ENCODE measurements at places on chromosomes 6 and 20. TPM values are rescaled to one million over a fixed set of nuclear protein-coding genes. Genes with fewer than 3 reads are reported as not detected.

GRCh38 chr6:4965562-4966389 lies 38.1 kb downstream of the RPP40 start:
- H3K36me3 ChIP-seq: peaks cover 4% of the 10 kb centered on the region
- no peak overlapping the region for H3K27ac ChIP-seq
- DNase-seq: no peak
- no peaks in the 10 kb centered on the region for H3K27me3 ChIP-seq

The TREML1 gene
- total RNA-seq: not detected

GRCh38 chr6:132391391-132392269 lies 9.6 kb downstream of the MOXD1 start:
- no peak for DNase-seq
- peak overlapping the region; percentile 68 for H3K4me3 ChIP-seq
- H3K27ac ChIP-seq: peak overlapping the region; percentile 71
- peaks cover 8% of the 10 kb centered on the region for H3K4me1 ChIP-seq

DNA sequence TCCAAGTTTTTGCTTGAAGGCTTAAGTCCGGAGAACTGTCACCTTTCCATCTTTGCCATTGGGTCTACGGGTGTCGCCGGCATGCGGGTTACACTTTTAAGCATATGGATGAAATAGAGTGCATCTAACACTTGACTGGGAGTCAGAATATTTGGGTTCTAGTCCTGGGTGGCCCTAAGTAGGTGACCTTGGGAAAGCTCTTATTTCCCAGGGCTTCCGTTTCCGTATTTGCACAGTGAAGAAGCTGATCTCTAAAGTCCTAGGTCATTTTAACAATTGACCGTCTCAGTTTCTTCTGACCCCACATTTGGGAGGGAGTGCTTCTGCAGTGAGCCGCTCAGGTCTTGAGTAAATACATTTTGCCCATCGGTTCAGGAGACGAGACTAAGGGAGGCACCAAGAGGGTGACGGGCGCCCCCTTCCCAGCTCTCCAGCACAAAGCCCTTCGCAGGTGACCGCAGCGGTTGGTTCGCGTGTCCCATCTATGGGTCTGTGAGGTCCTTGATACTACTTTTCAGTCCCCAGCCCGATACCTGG lies 651 bp upstream of the BLTP3A start:
- H3K4me1 ChIP-seq: peaks cover 8% of the 10 kb centered on the region
- peak overlapping the region; percentile 97 for H3K4me3 ChIP-seq
- peak; percentile 60 for DNase-seq
- peak overlapping the region; percentile 98 for H3K27ac ChIP-seq
- H3K27me3 ChIP-seq: peaks cover 11% of the 10 kb centered on the region

DNA sequence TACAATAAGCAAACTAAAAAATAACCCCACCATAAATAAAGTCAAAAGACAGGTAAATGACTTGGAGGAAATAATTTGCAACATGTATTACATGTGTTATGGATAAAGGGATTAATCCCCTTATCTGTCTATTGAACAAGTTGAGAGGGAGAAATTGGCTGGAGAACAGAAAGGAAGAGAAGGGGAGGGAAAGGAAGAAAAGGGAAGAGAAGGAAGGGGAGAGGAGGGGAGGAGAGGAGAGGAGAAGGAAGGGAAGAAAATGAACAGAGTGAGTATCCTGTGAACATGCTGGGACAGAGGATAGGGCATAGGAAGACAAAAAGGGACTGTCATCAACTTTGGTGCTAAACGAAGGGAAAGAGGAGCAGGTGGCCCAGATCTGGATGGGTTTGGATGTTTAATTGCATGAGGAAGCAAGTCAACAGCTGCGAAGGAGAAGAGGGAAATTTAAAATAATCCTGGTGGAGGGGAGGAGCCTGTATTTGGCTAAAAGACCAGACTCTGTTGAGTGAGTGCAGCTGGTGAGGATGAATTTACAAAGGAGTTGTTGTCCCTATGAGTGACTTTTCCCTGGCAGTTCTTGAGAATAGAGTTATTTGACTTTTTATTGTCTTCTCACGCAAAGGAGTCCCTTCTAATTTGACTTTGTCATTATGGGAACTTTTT lies 14.2 kb upstream of the SHLD1 start:
- H3K27ac ChIP-seq: no peak overlapping the region
- DNase-seq: no peak
- no peak overlapping the region for H3K4me3 ChIP-seq
- no peaks in the 10 kb centered on the region for H3K36me3 ChIP-seq

- H3K27me3 ChIP-seq: peaks cover 2% of the 10 kb centered on the region
- H3K4me1 ChIP-seq: no peaks in the 10 kb centered on the region
- H3K27ac ChIP-seq: no peak overlapping the region
- no peak for DNase-seq
Observed at GRCh38 chr20:5652626-5653553, 97.3 kb upstream of the SHLD1 start.

- H3K4me3 ChIP-seq: no peak overlapping the region
- no peaks in the 10 kb centered on the region for H3K36me3 ChIP-seq
- no peaks in the 10 kb centered on the region for H3K4me1 ChIP-seq
- no peak for DNase-seq
Observed at GRCh38 chr20:48886194-48886593, 35.3 kb upstream of the ARFGEF2 start.

GRCh38 chr6:66435321-66435720 lies 728.3 kb upstream of the EYS start:
- no peaks in the 10 kb centered on the region for H3K4me1 ChIP-seq
- H3K27me3 ChIP-seq: no peaks in the 10 kb centered on the region
- no peak overlapping the region for H3K4me3 ChIP-seq
- no peak for DNase-seq
- H3K36me3 ChIP-seq: no peaks in the 10 kb centered on the region

DNA sequence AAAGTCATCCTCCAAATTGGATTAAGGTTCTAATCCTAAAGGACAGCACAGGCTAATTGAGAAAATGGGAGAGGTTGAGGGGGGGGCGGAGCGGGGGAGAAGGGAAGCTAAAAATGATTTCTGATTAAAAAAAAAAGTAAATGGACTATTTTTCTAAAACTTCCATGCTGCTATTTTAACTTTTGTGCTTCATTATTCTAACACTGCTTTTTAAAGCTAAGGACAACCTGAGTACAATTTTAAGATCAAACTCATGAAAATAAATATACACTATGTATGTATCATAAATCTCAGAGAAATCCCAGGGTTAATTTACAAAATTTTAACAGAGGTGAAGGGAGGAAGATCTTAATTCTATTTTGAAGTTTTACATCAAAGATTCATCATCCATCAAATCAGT lies 4.4 kb downstream of the MAN1A1 start:
- no peak overlapping the region for H3K27ac ChIP-seq
- H3K4me1 ChIP-seq: peaks cover 20% of the 10 kb centered on the region
- H3K36me3 ChIP-seq: no peaks in the 10 kb centered on the region
- peak overlapping the region; percentile 49 for H3K4me3 ChIP-seq
- DNase-seq: no peak

DNA sequence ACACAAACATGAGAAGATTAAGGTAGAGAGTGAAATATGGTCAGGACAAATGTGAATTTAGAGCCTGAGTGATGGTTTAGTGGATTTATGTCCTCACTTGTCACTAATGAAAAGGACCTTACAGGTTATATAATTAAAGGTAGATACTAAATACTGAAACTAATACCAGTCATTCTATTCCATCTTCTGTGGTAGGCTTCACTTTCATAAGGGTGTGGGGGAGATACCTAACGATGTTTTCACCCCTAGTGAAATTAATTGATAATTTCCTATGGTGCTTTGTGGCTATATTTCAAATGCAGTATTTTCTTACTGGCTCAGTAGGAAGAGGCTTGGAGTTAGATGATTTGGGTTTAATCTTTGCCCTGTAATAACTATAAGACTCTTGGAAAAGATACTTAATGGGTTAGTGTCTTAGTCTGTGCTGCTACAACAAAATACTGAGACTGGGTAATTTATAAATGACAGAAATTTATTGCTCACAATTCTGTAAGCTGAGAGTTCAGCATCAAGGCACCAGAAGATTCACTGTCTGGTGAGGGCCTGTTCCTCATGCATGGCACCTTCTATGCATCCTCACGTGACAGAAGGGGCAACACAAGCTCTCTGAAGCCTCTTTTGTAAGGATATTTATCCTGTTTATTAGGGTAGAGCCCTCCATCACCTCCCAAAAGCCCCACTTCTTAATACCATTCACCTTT lies 21.3 kb downstream of the RNF217 start:
- DNase-seq: no peak
- peaks cover 6% of the 10 kb centered on the region for H3K4me1 ChIP-seq
- peaks cover 2% of the 10 kb centered on the region for H3K27me3 ChIP-seq
- no peak overlapping the region for H3K27ac ChIP-seq

DNA sequence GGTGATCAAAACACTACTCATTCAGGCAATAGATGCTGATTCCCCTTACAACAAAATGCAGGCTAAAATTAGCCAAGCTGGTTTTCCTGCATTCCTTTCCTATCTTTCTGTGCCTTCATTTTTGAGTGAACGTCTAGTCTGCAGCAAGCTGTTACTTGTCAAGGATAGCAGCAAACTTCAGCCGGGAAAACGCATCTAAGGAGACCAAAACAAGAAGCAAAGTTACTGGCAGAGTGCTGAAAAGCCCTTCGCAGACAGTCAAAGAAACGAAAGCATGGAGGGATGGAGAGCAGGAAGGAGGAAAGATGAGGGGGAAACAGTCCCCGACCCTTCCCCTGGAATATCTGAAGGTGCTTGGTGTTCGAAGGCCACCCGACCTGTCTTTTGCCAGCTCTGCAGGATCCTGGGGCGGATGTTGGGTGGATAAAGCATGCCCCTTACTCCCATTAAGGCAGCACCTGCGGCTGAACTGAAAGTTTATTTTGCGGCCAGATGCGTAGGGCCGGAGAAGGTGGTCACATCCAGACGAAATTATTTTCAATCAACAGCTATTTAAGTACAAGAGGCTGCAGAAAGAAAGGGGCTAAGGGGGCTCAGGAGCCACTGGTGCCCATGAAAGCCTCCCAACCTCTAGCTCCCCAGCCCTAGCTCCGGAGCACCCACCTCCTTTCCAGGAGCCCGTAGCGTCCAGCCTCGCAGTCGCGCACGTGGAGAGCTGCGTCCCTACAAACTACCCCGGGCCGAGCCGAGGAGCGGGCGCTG lies 538 bp downstream of the FERMT1 start:
- H3K27ac ChIP-seq: no peak overlapping the region
- peaks cover 3% of the 10 kb centered on the region for H3K4me1 ChIP-seq
- DNase-seq: no peak
- no peaks in the 10 kb centered on the region for H3K27me3 ChIP-seq

The SMOC2 gene
- total RNA-seq: 0.44 TPM

Data from glutamatergic neuron (in vitro differentiated cells).